Bone marrow (tissue), 2 donors: ENCODE measurements at places on chromosomes 5 and 9.

GRCh38 chr5:169171515-169171914 lies 129.4 kb downstream of the SLIT3 start:
- no peak for DNase-seq

GRCh38 chr9:87277346-87277745 lies 220.3 kb upstream of the DAPK1 start:
- no peak for DNase-seq

DNA sequence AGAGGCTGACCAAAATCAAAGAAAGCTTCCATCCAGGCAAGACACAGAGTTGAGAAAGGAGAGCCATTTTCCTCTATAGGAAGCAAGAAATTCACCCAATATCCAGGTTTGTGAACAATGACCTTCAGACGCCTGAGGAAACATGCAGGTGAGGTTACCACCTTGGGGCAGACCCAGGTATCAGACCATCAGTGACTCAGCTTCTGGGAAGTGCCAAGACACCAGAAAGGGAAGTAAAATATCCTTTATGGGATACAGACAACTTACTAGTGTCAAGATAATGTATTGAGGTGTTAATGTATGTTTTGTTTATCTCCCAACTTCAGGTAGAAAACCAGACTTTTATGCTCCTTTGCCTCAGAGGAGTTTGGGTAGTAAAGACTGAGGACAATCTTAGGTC lies 2.2 kb upstream of the DTWD2 start:
- no peak for DNase-seq

- DNase-seq: no peak
Measured at GRCh38 chr5:72651779-72652178, 144.6 kb upstream of the ZNF366 start.

GRCh38 chr9:117151716-117152115 lies 263.1 kb downstream of the ASTN2 start:
- no peak for DNase-seq

GRCh38 chr9:28064241-28064815 lies 491.0 kb upstream of the C9orf72 start:
- DNase-seq: no peak

GRCh38 chr9:3888497-3888858 lies 362.7 kb upstream of the RFX3 start:
- DNase-seq: no peak

GRCh38 chr5:92945605-92946097 lies 635.4 kb downstream of the NR2F1-AS1 start:
- no peak for DNase-seq

DNA sequence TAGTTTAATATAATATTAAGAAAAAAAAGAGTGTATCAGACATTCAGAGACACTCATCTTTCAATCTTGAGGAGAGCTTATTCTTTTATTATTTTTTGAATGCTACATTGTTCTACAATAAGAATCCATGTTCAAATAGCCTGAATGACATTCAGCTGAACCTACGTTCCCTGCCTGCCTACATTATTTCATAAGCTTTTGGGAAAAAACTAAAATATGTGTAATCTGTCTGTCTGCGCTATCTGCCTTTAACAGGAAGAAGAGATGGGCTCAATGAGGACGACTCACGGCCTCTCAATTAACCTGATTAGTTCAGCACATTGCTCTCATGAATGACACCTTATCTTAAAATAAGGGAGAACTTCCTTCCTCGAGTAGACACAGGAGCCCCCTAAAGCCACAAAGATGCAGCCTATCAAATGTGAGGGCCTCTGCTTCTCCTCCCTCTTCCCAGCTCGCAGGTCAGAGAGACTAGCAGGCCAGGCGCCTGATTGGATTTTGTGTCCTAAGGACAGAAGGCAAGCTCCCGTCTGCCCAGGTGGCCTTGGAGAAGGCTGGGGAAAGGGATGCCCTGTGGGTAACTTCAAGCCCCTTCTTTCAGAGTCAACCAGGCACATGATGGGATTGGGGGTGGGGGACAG lies 37.8 kb downstream of the EBF1 start:
- DNase-seq: no peak

DNA sequence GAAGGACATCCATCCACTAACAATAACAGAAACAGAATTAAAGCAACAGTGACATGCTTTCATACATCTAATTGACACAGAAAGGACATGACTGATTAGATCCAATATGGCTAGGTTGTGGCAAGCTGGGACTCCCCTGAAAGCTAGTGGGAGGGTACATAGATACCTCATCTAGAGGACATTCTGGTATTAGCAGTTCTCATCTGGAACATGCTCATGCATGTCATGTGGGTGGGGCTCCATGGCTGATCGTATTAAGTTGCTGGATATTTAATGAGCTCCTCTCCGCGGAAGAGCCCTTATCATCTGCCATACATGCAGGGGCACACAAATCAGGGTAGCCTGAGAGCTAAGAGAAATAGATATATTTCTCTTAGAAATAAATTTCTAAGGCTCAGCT lies 358.9 kb downstream of the ICE1 start:
- DNase-seq: no peak

DNA sequence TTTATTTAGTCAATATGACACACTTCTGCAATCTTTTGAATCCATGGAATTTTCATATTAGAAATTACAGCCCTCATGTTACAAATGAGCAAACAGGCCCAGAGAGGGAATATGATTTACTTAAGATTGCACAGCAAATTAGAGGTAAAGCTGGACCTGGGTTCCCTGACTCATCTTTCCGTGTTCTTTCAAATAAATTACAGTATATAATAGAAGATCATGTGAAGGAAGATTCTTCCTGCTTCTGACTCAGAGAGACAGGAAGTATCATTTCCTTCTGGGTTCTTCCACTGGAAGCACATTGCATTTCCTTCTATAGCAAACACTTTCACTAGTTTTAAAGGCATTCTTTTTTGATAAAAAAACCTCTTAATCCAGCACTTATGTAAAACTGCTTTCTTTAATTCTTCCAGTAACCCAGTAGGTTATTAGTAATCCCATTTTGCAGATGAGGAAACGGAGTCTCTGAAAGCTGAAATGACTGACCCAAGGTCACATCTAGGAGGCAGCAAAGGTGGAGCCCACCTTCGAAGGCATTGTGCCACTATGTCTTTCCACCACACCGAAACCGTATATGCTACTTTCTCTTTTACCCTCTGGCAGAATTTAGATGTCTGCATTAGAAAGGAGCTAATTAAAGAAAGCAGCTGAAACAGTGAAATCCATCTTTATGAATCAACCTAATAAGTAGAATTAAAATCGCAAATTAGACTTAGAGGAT lies 566.7 kb upstream of the KLF4 start:
- no peak for DNase-seq

GRCh38 chr5:147344861-147345260 lies 110.0 kb downstream of the STK32A start:
- no peak for DNase-seq

DNA sequence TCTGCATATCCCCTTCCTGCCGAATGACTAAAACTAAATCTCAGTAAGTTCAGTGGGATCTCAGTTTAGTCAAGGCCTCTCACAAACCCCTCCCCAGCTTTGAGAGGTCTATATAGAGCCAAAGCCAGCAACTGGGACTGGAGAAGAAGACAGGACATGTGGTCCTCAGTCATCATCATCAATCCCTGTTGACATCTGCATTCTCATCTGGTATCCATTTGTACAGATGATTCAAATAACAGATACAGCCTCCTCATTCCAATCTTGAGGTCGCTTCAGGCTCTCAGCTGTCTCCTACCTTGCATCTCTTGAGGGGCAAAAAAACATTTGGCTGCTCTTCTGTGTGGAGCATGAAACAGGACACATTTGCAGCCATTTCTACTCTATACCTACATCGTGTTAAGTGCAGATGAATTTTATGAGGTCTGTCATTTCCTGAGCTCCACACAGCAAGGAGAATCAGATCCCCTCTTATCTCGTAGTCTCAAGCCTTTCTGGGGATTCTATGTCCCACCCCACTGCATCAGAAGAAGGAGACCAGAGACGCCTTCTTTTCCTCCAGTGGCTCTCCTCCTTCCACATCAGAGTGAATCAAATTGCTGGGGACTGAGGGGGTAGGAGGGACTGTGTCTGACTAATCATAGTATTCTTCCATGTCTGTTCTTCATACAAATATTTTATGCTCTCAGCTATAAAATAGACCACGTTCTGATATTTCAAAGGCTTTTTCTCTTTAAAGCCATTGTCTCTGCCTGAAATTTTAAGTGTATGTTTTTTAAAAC lies 4.7 kb upstream of the RECK start:
- no peak for DNase-seq

DNA sequence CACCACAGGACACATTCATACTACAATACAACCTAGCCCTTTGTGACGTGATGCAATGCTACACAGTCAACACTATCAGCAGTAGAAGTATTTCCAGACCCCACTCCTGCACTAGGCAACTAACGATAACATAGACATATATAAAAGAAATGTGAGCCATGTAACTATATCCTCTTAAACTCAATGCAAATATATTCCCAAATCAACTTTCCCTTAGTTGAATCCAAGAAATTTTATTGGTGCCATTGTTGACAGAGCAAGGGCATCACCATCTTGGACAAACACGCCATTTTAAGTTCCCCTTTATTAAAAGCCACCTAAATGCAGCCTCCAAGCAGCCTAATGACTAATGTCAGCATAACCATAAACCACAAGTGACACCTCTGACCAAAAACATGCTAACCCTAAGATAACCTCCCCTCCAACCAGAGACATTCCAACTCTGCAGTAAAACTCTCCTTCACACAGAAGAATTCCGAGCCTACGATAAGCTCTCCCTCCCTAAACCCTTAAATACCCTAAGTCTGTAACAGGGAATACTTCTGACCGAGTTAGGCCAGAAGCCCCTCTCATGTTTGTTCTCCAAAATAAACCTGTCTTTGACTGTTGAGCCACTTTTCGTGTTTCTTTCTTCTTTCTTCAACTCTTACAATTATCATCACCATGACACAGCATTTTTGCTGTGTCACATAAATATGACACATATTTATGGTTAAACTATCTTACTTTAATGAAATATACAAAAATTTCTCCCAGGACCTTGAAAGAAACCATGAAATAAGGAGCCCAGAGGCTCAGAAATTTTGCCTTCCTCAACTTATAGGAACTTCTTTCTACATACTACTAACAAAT lies 1497.8 kb downstream of the EFNA5 start:
- no peak for DNase-seq

GRCh38 chr5:79689541-79690466 lies at the start of gene CMYA5:
Gene CMYA5 (plus strand): TSS chr5:79689836. CDS start chr5:79689908, 72 bp downstream.
- no peak for DNase-seq

GRCh38 chr5:84383296-84383815 lies 1.3 kb downstream of the EDIL3 start:
- no peak for DNase-seq

DNA sequence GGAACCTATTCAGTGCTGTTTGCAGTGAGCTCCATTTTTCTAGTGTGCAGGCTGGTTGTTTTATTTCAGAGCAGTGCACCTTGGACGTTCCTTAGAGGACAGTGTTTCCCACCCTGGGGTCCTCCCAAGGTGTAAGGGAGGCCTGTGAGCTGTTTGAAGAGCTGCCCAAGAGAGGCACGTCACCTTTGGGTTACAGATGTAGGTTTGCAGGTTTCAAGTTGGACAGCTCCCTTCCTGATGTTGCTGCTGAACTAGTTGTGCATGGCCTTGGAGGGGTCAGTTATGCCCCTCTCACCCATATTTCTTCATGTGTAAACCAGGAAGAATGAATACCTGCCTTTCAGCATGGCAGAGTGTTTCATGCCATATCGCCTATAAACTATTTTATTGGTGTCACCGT lies 34.7 kb upstream of the POMT1 start:
- DNase-seq: no peak

DNA sequence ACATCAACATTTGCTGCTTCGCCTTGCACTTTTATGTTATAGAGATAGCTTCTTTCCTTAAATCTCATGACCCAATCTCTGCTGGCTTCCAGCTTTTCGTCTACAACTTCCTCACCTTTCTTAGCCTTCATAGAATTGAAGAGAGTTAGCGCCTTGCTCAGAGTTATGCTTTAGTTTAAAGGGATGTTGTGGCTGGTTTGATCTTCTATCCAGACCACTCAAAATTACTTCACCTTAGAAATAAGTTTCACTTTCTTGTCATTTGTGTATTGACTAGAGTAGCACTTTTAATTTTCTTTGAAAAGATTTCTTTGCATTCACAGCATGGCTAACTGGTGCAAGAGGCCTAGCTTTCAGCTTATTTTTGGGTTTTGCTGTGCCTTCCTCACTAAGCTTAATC lies 414.2 kb downstream of the ZNF608 start:
- no peak for DNase-seq

DNA sequence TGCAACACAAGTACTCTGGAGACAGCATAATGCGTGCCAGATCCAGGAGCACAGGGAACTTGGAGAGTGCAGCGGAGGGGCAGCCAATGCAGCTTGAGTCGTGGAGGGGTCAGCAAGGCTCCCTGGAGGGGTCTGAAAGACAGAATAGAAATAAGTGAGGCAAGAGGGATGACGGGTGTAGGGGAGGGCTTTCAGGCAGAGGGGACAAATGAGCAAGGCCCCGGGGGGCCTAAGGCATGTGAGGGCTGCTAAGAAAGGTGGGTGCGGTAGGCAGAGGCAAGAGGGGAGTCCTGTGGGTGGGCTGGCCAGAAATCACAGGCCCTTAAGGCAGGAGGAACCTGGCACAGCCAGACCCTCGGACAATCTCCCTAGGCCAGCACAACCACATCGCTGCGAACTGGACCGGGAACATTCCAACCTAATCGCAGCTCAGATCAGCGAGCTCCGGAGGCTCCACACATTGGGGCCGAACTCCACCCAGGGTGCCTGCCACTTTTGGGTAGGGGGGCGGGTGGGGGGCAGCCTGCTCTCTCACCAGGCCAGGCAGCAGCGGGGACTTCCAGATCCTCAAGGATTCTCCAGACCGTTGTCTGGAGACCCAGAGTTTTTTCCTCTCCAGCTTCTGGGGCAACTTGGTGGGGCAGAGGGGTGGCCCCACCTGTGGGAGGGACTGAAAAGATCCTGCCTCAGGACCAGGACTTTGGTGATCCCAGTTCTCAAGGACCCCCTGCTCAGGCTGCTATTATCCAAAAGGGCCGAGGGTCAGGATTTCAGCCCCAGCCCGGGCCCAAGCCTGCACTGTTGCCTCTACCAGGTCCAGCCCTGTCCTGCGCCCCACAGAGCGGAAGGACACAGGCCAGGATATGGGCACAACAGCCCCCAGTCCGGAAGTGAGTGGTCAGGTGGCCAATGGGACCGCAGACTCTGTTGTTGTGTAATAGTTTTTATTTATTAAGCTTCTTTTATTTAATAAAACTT lies 22.7 kb upstream of the CYSTM1 start:
- no peak for DNase-seq

DNA sequence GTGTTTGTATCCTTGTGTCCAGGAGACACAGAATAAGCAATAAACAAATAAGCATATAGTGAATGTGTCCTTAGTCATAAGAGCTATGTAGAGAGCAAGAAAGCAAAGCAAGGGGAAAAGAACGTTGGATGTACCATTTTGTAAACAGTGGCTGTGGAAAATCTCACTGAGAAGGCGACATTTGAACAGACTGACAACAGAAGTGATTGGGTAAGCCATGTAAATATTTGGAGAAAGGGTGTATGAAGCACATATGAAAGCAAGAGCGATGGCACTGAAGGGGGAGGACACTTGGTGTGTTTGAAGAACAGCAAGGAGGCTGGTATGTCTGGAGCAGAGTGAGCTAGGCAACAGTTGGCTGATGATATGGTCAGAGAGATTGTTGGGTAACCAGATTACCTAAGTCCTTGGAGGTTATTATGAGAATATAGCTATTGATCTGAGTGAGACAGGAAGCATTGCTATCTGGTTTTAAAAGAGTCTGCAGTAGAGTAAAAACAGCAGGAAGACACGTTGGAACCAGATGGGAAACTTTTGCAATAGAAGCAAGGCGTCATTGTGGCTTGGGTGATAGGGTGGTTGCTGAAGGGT lies 115.5 kb upstream of the IL7R start:
- no peak for DNase-seq

GRCh38 chr9:10148796-10149195 lies 464.0 kb downstream of the PTPRD start:
- no peak for DNase-seq
